Hematopoietic multipotent progenitor cell treated with erythropoietin and hydrocortisone succinate and interleukin-3 and kit ligand, for 8 days (in vitro differentiated cells): ENCODE measurements at places on chromosomes 1 and 21.

GRCh38 chr1:154326546-154327465 is 1.5 kb downstream of the ATP8B2 start:
- peak; percentile 82 for DNase-seq

GRCh38 chr1:223771469-223771813 is 59.1 kb downstream of the CAPN2 start:
- no peak for DNase-seq

GRCh38 chr1:20410503-20410902 is 75.5 kb downstream of the CAMK2N1 start:
- DNase-seq = no peak

DNA sequence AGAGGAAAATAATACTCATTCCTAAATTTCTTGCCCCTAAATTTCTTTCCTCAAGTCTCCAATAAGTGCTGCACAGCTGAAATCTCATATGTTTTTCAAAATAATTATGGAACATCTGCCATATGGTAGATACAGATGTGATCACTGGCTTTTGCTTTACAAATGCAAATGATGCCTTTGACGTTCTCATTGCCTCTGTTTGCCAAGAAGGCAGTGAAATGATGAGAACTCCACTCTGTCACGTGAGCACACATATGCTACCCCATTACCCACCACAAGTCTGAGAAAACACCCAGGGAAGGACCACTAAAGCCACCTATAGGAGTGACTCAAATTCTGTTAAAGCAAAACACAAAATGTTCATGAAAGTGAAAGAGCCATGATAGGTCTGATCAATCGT is 43.9 kb downstream of the DSCAM start:
- DNase-seq = no peak

- DNase-seq = no peak
These were observed 6.2 kb downstream of the MED8 start for GRCh38 chr1:43383449-43383848.

DNA sequence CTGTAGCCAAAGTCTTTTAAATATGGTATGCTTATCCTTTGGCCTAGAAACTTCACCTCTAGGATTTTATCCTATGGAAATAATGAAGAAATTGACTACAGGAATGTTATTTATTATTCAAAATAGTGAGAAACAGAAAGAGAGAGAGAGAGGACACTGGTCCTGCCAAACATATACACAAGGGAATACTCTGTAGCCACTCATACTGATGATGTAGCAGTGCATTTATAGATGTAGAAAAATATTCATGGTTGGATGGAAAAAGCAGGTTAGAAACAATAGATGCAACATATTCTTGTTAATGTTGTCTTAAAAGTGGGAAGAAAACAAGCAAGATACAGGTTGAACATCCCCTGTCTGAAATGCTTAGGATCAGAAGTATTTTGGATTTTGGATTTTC is 22.2 kb upstream of the EPHB2 start:
- no peak for DNase-seq

- no peak for DNase-seq
These were observed 663 bp downstream of the CAMTA1 start for GRCh38 chr1:6785728-6786505.

- peak; percentile 79 for DNase-seq
These were observed 58.1 kb downstream of the SCCPDH start for GRCh38 chr1:246782120-246782900.

DNA sequence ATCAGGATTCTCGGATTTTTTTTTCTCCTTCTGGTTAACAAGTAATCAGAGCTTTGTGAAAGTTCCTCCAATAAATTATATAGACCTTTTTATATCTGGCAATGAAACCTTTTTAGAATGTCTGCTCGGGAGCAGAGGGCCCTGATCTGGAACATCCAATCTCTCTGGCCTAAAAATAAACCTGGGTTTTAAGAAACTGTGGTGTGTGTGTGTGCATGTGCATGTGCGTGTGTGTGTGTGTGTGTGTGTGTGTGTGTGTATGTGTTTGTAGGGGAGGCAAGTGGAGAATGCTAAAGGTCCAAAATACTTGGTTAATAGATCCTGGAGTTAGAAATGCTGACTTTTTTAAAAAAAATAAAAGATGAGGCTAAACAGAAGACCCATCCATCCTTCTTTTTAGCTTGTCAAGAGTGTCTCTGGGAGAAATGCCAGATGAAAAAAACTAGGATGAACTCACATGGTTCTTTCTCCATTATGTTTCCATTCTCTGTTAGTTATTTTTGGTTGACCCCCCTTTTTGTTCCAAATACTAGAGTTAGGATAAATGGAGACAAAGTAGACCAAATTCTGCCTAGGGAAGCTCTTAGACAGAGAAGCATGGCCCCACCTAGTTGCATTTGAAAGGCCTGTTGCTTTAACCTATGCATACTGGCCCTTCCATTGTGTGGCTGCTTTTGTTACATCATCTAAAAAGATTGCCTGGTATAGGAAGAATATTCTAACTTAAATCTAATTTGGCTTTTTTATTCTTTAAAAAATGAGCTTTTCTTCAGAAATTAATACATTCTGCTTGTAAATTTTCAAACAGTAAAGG is 175.9 kb downstream of the PAPPA2 start:
- DNase-seq = no peak

- no peak for DNase-seq
These were observed 249.9 kb downstream of the NFIA start for GRCh38 chr1:61332196-61332753.

GRCh38 chr1:198858033-198858432 is 219.2 kb downstream of the PTPRC start:
- no peak for DNase-seq

GRCh38 chr1:48571303-48571987 is 99.4 kb upstream of the SPATA6 start:
- DNase-seq = no peak

GRCh38 chr1:24222793-24223192 is 35.7 kb upstream of the IFNLR1 start:
- DNase-seq = no peak

DNA sequence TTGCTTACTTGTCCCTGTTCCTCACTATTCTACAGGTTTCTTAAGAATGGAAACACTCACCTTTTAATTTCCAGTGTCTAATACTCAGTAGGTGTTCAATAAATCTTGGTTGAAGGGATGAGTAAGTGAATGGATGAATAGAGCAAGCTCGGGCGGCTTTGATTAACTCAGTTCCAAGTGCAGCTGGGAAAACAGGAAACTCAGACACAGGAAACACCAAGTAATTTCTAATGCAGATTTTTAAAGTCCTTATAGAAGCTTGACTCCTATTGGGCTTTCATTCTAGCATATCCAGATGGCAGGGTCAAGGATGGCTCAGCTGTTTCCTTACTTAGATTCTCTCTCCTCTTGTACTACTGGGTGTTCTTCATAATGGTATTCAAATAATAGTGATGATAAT is 14.0 kb downstream of the CAMK1G start:
- DNase-seq = no peak

DNA sequence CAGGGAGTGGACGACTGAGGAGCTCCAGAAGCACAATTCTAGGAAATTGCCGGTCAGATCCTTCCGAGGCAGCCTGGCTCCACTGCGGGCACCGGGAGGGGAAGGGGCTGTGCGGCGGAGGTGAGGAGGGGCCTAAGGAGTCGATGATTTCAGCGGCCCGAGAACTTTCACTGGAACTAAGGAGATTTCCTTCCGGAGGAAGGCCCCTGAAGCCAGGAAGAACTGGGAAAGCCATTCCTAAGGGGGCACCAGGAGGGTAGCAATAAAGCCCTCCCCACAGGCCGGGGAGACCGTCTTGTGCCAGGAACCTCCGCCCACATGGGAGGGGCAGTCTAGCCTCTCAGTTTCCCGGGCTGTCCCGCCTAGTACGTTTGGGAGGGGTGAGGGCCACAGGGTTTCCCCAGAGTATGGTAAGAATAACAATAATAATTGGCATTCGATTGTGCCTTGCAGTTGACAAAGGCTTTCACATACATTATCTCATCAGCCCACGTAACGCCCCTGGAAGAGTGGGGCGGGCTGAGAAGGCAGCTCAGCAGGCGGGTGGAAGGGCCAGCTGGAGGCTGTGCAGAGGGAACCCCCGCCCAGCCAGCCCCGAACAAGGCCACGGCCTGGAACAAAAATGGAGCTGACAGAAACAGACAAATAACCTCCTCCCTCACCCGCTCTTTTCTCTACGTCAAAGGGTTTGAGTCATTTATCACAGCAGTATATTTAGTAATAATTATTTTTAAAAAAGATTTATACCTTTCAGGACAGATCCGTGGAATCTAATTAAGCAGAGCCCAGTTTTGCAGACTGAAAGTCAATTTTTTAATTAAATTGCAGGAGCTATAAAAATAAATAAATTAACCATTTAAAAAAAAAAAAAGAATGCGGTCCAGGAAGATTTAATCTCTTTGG is 19.8 kb downstream of the NPR1 start:
- DNase-seq = peak; percentile 87

- no peak for DNase-seq
These were observed 390.5 kb downstream of the ST6GALNAC3 start for GRCh38 chr1:76465030-76465429.

DNA sequence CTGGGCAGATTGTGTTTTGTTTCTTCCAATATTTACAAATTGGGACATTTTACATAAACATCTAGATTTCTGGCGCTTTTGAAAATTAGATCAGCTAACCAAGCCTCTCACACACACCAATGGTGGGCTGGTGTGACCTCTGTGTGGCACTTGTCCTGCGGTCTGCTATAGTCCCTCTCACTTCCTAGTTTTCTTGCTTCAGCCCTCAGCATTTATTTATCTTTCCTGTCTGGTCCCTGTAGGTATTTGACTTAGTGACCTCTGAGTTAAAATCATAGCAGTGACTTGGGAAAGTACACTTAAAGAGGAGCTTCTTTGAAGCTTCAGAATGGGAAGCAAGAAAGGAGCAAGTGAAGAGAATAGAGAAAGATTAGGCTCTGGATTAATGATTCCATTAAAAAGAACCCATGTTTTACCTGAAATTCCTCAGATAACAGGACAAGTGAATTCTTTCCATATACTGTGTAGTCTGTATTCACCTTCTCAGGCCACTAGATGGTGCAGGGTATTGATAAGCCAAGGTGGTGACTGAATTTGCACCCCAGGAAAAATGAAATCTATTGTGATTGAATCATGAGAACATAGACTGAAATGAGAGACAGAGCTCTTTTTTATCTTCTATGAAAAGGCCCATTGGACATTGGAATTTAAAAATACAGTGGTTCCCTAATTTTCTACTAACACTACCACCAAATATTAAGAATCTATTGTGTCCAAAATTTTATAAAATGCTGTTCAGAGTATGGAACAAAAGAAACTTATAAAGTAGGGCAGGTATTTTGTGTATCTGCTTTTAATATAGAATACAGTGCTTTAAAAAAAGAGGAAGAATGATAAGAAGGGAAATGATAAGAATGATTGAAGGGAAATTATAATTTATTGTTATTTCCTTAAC is 7.1 kb upstream of the DIPK1A start:
- peak; percentile 38 for DNase-seq

GRCh38 chr1:190847166-190847565 is 369.5 kb upstream of the BRINP3 start:
- DNase-seq = no peak

DNA sequence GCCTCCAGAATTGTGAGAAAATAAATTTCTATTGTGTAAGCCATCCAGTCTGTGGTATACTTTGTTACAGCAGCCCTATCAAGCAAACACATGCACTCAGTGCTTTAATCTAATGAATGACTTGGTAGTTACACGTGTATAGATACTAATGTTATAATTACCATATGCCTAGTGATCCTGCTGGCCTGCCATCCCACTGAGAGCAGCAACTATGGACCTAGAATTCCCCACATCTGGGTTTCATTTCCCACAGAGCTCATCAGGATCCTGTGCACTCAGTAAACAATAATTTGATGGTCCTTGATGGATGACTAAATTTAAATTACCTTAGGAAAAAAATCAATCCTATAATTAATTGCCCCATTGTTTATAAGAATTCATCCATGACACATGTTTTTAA is 86.5 kb upstream of the RGS1 start:
- no peak for DNase-seq

GRCh38 chr1:24390924-24391782 is 22.4 kb downstream of the STPG1 start:
- peak; percentile 71 for DNase-seq

GRCh38 chr1:241592273-241592958 is 47.8 kb downstream of the CHML start:
- DNase-seq = no peak

GRCh38 chr1:36352910-36353878 is 29.7 kb upstream of the EVA1B start:
- DNase-seq = no peak

GRCh38 chr1:220483700-220484099 is 44.2 kb upstream of the MARK1 start:
- DNase-seq = no peak

- DNase-seq = no peak
These were observed 6.9 kb upstream of the NOS1AP start for GRCh38 chr1:162062542-162063015.

GRCh38 chr1:196412326-196412725 is 195.9 kb downstream of the KCNT2 start:
- DNase-seq = no peak

DNA sequence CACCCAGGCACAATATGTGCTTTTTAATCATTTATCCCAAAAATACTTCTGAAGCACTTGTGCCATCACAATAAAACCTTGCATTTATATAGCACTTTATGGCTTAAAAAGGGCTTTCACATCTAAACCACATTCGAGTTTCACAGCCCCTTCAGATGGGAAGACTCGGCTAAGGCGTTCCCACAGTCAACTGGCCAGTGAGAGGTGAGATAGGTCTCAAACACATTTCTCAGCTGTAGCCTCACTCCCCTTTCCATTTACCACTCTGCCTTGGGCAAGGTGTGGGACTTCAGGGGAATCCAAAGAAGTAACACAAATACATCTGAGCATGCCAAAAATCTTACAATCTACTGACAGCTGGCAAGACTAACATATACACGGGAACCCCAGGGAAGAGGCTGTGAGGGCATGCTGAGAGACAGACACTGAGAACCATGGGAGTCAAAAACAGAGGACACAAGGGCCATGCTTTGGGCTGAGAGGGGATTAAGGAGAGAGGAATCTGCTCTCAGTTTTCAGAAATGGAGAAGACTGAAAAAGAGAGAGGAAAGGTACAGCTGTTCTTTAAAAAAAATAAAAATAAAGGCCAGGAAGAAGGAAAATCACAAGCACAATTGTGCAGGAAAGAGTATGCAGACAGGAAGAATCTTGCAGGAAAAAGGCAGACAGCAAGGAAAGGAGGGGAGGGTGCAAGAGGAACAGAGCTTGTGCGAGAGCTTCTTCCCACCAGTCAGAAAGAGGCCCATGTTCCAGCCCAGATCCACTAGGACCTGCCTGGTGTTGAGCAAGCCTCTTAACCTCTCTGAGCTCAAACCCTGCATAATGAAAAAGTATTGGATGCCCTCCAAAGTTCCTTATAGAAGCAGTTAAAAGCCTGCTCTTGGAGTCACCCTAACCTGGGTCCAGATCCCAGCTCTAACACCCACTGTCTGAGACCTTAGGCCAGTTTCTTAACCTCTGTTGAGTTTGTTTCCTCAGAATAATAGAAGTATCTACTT is 73.5 kb downstream of the JAK1 start:
- DNase-seq = no peak
